Purkinje cell (primary cell): ENCODE measurements at places on chromosomes 4 and X. TPM values are rescaled to one million over a fixed set of nuclear protein-coding genes. Genes with fewer than 3 reads are reported as not detected.

Gene SLC10A4
- polyA plus RNA-seq = 1.8 TPM in 1 of 2 replicates, not detected in the other

Gene NSUN7
- polyA plus RNA-seq = not detected in 2 replicates

Gene RIBC1
- not detected in 2 replicates for polyA plus RNA-seq

Gene ITM2A
- polyA plus RNA-seq = 6.3 and 20.3 TPM in 2 replicates

Gene GABRG1
- 7.0 and 9.9 TPM in 2 replicates for polyA plus RNA-seq

Gene IL1RAPL1
- polyA plus RNA-seq = 26.5 and 27.3 TPM in 2 replicates

Gene IGFBP7
- polyA plus RNA-seq = 1.9 and 3.6 TPM in 2 replicates

Gene AFF2
- polyA plus RNA-seq = 5.5 and 6.3 TPM in 2 replicates

Gene IGSF1
- not detected in 2 replicates for polyA plus RNA-seq

Gene TMSB15C
- polyA plus RNA-seq = 0.83 TPM in 1 of 2 replicates, not detected in the other
